CD4-positive, alpha-beta memory T cell (primary cell): ENCODE measurements at places on chromosomes 3 and 15.

DNA sequence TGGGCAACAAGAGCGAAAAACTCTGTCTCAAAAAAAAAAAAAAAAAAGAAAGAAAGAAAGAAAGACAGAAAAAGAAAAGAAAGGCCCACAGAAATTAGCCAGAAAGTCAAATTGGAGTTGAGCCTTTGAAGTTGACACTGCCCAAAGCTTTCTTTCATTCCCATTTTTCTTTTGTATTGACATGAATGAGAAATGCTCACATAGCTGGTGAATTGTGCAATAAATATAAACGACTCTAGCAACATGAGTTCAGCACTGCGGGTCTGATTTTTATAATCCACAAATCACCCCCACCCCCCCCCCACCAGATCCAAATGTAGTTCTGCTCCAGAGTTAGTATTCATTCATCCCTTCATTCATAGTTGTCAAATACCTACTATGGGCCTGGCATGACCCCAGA is 37.4 kb downstream of the SLC6A1 start:
- DNase-seq = no peak

DNA sequence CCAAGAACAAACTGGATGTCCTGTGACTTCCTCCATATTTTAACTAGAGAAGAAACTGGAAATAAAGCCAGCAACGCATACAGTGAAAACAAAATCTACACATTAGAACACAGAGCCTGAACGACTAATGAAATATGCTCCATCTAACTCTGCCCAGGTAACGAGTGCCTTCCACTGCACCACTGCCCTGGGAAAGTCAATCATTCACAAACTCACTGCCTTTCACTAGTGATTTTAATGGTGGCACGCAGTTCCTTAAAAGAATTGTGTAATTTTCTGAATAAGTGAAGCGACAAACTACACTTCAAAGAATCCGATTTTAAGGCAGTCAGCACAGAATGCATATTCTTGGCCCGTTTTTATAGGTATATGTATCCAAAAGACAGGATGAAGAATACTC is 416.0 kb downstream of the SHQ1 start:
- no peak for DNase-seq

GRCh38 chr3:29291260-29291981 is 10.6 kb downstream of the RBMS3 start:
- no peak for DNase-seq

GRCh38 chr3:56291244-56291680 is 177.0 kb downstream of the ERC2 start:
- no peak for DNase-seq

GRCh38 chr3:14678015-14678503 is 3.1 kb downstream of the C3orf20 start:
- no peak for DNase-seq

GRCh38 chr3:120487191-120487650 is 36.4 kb upstream of the FSTL1 start:
- no peak for DNase-seq

DNA sequence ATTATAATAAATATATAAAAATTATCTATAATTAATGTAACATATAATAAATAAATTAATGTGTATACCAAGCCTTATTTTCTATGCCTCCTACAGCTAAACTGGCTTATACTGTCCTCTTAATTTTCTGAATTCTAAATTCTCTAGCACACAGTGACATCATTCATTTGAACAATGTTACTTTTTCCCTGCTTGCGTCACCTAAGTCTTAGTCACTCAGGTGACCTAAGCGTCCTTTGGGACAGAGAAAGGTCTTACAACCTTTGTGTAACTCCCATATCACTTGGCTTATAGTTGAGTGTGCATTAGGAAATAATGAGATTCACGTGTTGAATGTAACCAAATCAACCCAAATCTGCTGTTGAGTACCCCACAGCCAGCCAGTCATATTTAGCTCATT is 48.5 kb upstream of the KCNMB2 start:
- DNase-seq = no peak

GRCh38 chr15:72796515-72797337 is 13.2 kb upstream of the ADPGK start:
- DNase-seq = peak; percentile 28

DNA sequence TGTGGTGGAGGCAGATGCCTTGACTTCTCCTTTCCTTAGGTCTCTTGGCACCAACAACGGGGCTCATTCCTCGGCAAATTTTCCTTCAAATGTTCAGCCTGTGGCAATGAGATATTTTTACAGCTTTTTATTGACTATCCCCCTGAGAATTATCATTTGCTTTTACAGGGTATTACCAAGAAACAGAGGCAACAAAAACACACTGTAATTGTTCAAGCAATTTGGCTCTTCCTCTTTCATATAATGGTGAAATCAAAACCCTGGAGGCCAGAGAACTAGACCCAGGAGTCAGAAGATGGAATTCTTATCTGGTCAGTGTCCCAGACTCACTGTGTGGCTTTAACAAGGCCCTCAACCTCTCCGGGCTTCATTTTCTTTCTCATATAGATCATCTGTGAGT is 40.1 kb downstream of the TRIM42 start:
- no peak for DNase-seq

- DNase-seq = peak; percentile 92
Measured at GRCh38 chr3:41198950-41199865, at the start of gene CTNNB1. Gene CTNNB1, plus strand, starts transcription at chr3:41199505. Its CDS starts 24,564 bp downstream, at chr3:41224069.

DNA sequence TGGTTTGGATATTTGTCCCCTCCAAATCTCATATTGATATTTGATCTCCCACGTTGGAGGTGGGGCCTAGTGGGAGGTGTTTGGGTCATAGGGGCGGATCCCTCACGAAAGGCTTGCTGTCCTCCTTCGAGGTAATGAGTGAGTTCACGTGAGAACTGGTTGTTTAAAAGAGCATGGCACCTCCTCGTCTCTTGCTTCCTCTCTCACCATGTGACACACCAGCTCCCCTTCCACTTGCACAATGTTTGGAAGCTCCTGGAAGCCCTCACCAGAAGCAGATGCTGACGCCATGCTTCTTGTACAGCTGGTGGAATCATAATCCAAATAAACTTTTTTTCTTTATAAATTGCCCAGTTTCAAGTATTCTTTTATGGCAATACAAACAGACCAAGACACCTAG is 38.6 kb downstream of the RFTN1 start:
- no peak for DNase-seq

DNA sequence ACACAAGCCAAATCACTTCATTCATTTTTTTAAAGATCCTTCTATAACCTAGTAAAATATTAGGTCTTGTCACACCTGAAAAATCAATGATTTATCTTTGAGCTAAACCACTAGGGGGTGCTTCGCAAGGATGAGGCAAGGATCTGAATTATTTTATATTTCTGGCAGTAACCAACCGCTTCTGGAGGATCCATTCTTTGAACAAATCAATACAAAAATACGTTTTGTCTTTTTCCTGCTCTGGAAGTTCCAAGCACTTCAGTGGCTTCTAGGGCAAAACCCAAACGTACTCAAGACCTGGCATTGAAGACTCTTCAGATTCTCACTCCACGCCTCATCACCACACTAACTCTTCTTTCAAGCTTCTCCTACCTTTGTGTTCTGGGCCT is 486 bp downstream of the LSG1 start:
- peak; percentile 50 for DNase-seq

DNA sequence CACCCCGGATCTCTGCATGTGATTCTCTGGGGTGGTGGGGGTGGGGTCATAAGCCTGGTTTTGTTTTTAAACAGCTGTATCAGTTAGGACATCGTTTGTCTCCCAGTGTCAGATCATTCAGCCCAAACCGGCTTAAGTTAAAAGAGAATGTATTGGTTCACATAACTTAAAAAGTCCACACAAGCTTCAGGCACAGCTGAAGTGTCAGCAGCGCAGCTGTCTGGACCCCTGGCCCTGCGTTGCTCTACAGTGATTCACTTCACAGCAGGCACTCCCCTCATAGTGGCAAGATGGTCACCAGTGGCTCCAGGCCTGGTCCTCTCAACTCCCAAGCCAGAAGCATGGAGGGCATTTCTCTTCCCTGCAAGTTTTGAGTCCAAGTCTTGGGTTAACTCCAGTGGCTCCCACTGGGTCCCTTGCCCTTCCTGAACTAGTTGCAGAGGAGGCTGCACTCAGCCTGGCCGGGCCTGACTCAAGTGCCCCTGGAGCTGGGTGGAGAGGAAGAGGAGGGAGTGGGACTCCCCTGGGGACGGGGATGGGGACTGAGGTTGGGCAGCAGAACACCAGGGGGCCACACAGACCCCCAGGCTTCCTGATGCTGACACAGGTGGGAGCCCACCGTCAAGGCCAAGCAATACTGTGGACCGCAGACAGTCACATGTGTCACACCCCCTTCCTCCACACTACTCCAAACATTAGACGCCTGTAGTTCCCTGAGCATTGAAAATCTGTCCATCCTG is 28.9 kb upstream of the GP9 start:
- no peak for DNase-seq

GRCh38 chr15:100224206-100225185 is 117.3 kb downstream of the ADAMTS17 start:
- no peak for DNase-seq

DNA sequence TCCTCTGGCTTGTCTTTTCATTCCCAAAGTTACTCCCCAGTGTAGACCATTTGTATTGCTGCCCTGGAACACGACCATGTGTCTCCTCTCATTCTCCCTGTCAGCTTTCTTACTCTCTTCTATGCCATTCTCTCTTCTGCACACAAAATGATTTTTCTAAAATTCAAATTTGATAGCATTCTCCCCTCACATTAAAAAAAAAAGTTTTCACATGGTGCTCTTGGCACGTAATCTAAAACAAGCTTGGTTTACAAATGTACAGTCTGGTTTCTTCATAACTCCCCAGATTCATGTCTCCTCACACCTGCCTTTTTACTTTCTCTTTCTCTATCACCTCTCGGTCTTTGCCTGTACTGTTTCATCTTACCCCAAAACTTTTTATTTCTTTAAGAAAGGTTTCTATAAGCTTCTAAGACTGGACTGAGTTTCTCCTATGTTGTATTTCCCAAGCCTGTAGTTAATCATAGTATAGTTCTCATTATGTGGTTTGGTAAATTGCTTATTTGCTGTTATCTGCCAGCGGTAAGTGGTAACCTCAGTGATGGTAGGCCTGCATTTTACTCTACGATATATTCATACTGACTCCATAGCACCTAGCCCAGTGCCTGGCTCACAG is 31.2 kb downstream of the BCHE start:
- no peak for DNase-seq

- DNase-seq = no peak
Measured at GRCh38 chr3:131602011-131602779, 99.4 kb upstream of the MRPL3 start.

DNA sequence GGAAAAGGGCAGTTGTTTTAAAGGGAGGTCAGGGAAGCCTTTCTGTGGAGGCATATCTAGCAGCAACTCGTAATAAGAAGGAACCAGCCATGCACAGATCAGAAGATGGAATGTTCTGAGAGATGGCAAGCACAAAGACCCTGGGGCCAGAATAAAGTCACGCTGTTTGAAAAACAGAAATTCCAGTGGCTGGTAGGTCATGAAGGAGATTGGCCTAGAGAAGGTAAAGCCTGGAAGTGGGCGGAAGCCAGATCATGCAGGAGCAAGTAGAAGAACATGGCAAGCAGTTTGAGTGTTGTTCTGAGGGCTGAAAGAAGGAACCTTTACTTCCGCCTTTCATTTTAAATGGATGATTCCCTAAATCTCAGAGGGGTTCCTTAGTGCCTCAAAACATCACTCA is 208.1 kb upstream of the PPP2R3A start:
- DNase-seq = no peak

DNA sequence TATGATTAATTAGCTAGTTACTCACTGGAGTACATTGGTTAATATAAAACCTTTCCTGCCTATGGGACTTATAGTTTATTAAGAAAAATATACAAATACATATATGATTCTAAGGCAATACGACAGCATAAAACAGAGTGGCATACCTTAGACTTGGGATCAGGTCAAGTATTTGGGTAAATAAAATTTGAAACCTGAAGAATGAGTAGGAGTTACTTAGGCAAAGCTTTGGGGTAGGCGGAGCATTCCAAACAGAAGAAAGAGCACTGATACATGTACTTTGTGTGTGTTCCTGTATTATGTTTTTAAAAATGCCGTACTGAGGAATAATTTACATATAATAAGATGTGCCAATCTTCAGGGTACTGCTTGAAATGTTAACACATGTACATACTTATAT is 15.1 kb downstream of the ZPLD1 start:
- no peak for DNase-seq

- DNase-seq = no peak
Measured at GRCh38 chr3:150875548-150875947, 29.7 kb downstream of the MINDY4B start.

GRCh38 chr3:48039487-48040190 is 23.4 kb upstream of the MAP4 start:
- DNase-seq = no peak

- DNase-seq = no peak
Measured at GRCh38 chr3:38644662-38645053, 4.8 kb downstream of the SCN5A start.

- no peak for DNase-seq
Measured at GRCh38 chr3:116393199-116393598, 52.1 kb downstream of the LSAMP start.

- DNase-seq = no peak
Measured at GRCh38 chr15:82699726-82700125, 9.9 kb downstream of the AP3B2 start.

- DNase-seq = no peak
Measured at GRCh38 chr3:20254268-20255117, 68.5 kb upstream of the SGO1 start.

DNA sequence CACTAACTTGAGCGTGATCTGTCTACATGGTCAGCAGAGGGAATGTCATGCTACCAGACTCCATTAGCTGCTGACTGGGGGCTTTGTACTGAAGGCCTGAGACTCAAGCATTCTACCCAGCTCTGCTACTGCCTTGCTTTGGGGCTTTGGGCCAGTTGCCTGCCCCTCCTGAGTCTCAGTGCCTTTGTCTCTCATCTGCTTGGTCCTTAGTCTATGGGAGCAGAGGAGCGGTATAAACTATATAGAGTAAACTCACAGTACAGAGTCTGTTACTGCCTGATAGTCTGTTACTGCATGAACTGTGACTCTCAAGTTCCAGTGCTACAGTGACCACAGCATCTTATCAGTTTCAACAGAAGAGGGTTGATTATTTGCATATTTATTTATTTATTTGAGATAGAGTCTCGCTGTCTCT is 38.5 kb upstream of the C15orf39 start:
- DNase-seq = no peak

GRCh38 chr15:68433551-68433950 is 1.6 kb upstream of the ITGA11 start:
- DNase-seq = no peak

DNA sequence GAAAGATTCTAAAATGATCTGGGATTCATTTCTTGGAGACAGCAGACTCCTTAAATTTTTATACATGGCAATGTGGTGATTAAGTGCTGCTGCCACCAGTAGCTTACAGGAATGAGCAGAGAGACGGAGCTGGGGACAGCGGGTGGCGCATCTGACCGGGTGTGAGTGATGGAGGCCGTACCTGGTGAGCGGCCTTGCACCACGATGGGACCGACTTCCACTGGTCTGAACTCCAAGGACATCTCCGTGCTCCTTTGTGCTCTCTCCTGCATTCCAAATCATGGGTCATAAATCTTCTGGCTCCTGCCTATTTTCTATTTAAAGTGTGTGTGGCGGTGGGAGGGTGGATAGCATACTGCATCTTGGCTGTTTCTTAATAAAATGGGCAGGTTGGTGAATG is 262.6 kb downstream of the ABHD5 start:
- no peak for DNase-seq
